ENCODE measurements at places on chromosomes 7 and 10.

GRCh38 chr10:62819141-62819920, 3.2 kb upstream of the EGR2 start:
- no peak for DNase-seq

DNA sequence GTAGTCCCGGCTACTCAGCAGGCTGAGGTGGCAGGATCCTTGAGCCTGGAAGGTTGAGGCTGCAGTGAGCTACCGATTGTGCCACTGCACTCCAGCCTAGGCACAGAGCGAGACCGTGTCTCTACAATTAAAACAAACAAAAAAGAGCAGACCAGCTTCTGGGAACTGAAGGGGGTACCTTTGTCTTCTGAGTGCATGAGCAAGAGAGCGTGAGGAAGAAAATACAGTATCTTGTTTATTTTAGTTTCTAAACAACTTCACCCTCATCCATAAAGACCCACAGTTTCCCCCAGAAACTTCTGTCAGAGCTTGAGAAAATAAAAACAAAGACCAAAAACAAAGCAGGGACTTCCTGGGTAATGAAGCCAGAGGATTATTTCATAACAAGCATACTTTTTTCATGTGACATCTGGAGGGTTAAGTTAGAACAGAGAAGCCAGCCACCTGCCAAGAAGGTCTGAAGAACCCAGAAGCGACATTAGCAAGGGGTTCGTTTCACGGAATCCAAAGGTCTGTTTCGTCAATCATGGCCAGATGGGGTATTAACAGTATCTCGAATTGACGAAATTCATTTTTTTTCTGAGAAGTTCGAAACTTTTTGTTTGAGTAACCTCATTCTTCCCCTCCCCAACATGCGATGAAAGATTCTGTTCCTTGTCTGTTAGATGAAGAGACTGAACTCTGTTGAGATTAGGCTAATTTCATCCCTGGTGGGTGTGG, 10.2 kb upstream of the IL2RA start:
- peak; percentile 85 for DNase-seq

GRCh38 chr7:76424413-76425111, at the start of gene ZP3:
TSS of gene ZP3 (plus strand) at chr7:76424950. CDS start at chr7:76424965, 15 bp downstream.
- DNase-seq: no peak

DNA sequence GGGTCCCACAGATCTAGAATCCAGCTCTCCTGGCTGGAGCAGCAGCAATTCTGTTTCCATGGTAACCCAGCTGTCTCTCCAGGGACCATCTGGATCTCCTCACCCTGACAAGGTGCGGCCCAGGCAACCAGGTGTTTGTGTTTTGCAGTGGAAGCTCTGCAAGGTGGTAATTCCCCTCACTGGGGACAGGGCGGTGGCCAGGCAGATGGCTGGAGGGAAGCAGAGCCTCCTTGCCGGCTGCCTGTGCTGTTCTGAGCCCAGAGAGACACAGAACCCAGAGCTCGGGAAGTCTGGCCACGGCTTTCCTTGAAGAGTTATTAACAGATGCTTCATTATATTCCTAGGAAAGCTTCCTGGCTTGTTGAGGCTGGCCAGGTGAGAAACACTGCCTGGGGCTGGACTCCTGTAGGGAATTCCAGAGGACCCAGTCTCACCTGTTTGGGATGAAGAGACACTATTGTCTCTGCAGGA, 118.2 kb upstream of the PPIF start:
- DNase-seq: no peak

DNA sequence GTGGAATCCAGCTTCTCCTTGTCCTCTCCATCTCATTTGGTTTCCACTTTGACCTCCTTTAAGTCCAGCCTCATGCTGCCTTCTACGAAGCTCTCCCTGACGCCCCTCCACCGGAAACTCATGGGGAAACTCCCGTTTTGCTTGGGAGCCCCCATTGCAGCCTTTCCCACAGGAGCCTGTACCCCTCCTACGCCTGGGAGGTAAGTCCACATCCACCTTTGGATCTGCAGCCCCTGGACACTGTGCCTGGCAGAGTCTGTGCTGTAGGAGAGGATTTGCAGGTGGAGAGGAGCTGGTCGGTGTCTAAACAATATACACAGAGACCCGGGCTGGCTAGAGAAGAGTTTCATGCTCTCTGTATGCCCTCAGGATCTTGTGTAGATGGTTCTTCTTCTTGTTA, 296.1 kb downstream of the GLRX3 start:
- no peak for DNase-seq

- no peak for DNase-seq
These were observed 287.3 kb downstream of the SDK1 start for GRCh38 chr7:3588341-3588740.

GRCh38 chr10:44295644-44296241, 89.2 kb downstream of the CXCL12 start:
- no peak for DNase-seq
